NCI-H524 (cell line): ENCODE measurements at places on chromosomes 3 and 15.

- DNase-seq, result no peak
These were observed 29.5 kb downstream of the P2RY14 start for GRCh38 chr3:151248772-151249337.

GRCh38 chr3:48562367-48563095 is 1.1 kb downstream of the UCN2 start:
- DNase-seq, result no peak

DNA sequence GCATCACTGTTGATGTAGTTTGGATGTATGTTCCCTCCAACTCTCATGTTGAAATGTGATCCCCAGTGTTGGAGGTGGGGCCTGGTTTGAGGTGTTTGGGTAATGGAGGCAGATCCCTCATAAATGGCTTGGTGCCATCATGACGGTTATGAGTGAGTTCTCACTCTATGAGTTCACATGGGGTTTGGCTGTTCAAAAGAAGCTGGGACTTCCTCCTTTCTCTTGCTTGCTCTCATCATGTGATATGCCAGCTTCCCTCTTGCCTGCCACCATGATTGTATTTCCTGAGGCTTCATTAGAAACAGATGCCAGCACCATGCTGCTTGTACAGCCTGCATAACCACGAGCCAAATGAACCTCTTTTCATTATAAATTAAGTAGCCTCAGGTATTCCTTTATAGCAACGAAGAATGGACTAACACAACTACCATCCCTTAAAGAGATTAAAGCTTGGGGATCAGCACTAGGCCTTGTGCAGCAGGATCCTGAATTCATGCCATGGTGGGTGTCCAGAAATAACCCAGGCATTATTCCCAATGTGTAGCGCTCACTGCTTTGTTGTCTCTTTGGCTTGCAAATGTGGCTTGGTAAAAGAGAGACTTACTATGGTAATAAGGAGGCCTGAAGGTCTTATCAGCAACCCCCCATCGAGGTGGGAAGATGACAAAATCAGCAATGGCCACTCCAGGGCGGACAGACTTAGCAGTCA is 41.9 kb downstream of the NDUFB4 start:
- peak; percentile 28 for DNase-seq

- no peak for DNase-seq
These were observed 55.8 kb upstream of the LMCD1 start for GRCh38 chr3:8445861-8446260.

DNA sequence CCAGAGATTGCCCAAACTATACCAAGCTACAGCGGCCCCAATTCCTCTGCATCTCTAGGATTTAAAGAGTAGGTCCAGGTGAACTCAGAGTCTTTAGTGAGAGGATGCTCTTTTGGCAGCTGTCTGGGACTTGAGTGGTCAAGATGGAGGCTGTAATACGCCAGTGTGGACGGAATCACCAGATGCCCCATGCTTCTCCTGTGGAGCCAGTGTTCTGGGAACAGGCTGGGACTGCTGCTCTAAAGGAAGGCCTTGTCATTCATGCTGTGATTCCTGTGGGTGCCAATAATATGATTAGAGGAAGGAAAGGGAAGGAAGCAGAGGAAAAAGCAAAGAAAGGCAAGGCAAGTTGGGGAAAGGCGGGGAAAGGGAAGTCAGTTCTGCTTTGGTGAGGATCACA is 17.4 kb upstream of the NOX5 start:
- DNase-seq, result no peak

DNA sequence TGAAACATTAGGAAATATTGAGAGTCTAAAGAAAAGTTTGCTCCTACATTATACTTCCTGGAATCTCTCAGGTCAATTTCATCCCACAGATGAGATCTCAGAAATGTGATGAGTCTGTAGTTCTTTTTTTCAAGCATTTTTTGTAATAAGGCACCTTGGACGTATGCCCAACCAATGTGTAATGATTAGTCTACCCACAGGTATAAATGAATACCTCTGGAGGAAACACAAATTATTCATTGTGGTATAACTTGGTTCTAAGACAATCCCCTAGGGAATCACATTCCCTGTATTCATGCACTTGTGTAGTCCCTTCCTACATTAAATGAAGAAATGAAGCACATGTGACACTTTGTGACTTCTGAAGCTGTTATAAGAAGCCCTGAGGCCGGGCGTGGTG is 596.2 kb upstream of the UBE2E2 start:
- no peak for DNase-seq

DNA sequence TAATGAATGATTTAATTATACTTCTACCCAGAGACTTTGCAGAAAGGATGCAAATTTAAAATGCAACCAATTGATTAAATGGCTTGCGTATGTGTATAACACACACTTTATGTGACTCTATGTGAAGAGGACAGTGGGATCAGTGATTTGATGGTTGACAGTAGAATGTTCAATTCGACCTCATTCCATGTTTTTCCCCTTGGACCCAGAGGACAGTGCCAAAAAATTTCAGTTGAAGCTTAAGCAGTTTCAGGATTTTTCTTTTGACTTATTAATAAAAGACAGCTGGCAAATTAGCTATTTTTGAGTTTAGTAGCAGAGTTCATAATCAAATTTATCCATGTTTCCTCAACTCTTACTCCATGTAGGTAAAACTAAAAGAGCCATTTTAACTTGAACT is 742.4 kb upstream of the NR2F2 start:
- DNase-seq, result no peak

DNA sequence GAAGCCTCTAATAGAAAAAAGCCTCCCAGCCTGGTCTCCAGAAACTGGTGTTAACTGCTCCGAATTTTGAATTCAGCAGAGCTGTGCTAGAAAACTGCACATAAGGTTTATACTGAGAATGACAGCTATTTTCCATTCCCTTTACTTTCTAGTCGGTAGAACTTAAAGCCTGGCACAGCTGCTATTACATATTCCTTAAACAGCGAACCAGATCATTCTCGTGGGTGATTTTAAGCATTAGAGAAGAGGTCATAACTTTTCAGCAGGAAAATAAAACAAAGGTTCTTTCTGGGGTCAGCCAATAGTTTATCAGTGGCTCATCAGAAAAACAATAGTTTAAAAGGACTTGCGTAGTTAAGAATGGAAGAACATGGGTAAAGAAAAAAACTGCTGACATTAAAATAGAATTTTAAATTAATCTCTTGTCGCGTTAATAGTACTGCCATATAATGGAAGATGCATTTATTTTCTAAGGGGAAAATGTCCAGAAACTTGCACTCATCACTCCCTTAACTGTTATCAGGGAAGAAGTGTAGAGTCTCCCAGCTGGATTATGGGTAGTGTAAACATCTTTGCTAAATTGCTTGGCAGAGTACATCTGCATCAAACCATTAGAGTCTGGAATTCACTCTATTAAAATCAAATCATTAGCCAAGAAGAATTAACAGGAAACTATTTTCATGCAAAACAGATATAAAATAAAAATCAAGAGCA is 7.9 kb downstream of the VGLL4 start:
- no peak for DNase-seq

- no peak for DNase-seq
These were observed 172.8 kb upstream of the P2RY1 start for GRCh38 chr3:152662157-152662556.

DNA sequence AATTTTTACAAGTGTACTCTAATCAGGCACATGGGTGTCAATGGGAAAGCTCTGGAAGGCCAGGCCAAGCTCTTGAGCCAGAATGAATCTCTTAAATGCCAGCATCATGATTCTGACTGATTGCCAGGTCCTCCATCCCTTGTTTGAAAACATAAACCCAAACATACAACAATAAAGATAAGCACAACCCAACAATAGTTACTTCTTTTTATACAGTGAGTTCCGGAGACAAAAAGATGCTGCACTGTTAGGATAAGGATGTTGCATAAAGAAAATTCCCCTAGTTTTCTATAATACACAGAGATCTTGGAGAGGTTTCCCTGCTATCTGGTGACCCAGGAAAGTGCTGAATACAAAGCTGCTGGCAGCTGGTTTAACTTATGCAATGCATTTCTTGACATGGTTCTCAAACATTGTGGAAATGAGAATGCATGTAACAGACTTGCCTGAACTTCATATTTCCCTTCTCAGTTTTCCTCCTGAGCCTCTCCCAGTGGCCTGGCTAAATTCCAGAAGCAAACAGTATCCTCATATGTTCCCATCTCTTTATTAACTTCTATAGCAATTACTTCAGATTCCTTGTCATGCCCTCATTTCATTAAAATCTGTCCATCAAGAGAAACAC is 180.1 kb upstream of the PRICKLE2 start:
- DNase-seq, result no peak

DNA sequence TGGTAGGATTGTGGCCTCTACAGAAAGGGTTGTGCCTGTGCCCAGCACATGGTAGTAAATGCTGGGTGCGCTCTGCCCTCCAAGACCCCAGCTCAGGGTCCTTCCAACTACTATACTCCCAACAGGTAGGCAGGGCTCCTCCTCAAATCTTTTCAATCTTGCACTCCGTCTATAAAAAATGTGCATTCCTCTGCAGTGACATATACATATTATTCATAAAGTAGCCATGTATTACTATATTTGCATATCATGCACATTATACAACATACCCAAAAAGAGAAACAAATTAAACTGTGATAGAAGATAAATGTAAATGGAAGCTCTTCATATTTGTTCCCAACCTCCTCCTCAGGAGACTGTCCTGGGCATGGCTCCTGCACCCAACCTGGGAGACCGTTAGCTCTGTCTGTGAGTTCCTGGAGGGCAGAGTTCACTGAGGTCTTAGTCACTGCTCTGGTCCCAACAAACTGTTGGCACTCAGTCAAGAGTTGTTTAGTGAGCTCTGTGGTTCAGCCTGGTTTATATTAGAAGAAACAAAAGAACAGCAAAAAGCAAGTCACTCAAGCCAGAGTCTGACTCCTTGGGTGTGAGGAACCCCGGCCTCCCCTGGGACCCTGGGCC is 47.7 kb upstream of the GRIP2 start:
- no peak for DNase-seq

- DNase-seq, result no peak
These were observed 171.7 kb upstream of the TLE3 start for GRCh38 chr15:70269311-70269911.

DNA sequence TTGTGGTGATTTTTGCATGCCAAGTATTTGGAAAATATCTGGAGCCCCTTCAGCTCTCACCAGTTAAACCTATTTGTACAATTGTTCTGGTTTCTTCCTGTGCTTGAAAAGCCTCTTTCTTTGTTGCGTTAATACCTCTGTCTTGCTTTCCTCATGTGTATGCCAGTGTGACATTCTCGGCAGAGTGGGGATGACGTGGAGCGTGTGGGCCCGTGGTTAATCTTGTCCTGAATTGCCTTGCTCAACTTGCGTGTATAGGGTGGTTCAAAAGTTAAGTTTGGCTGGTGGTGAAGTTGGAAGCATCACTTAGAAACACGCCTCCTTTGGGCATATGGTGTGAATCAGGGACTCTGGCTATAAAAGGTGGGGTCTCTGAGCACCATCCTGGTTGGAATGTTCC is 67.1 kb downstream of the IGF1R start:
- DNase-seq, result no peak

DNA sequence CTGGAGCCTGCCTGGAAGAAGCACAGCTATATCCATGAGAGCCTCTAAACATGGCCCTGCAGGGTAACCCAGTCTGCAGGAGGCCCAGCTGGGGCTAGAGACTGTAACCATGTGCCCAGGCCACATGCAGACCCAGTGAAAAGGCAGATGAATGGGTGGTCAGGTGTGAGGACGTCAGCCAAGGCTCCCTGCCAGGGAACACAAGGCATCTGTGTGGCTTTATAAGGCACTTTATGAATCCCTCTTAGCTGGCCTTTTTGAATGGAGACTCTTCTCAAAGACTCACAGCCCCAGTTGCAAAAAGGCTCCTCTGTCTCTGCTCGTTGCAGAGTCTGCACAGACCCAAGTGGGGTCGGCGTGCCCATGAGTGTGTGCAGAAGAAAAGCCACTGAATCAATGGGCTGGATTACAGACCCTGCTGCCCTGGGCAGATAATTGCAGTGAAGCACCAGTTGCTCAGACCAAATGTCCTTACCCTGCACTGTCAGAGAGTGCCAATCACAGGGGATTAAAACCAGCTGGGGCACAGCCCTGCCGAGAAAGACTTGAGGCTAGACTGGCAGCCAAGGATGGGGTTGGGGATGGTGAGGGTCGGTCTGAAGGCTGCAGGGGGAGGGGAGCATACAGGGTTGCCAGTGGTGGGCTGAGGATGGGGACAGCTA is 154.2 kb downstream of the RAB11A start:
- peak; percentile 90 for DNase-seq

- DNase-seq, result no peak
These were observed 403.0 kb upstream of the ONECUT1 start for GRCh38 chr15:53193149-53193548.

GRCh38 chr15:39487458-39487735 is 93.5 kb upstream of the THBS1 start:
- no peak for DNase-seq

DNA sequence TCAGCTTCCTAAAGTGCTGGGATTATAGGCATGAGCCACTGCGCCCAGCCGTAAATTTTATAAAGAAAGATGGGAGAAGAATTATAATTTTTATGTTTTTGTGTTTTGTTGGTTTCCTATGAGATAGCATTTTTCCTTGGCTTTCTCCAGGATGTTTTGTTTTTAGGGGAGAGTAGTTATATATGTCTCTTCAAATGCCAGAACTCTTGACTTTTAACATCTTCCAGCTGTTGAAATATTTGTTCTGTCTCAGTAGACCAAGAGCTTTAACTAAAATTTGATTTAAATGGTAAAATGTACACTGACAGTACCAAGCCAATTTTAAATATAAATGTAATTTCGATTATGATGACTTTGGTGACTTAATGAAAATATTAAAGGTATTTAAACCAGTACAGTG is 96.8 kb downstream of the DHX36 start:
- no peak for DNase-seq

DNA sequence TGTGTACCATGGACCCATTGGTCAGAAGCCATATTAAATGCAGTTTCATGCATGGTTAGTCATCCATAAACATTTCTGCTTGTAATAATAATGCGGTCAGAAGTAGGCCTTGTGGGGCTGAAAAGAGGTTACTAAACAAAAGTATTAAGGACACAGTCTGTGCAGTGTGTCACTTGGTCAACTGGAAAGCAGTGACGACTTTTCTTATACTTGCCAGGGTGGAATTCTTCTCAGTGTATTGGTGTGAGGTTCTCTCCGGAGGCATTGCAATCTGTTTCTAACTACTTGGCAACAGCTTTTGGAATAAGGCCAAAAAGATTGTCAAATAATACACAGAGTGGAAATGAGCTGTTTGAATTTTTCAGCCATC is 46.8 kb downstream of the CHL1 start:
- peak; percentile 29 for DNase-seq

- DNase-seq, result no peak
These were observed 46.2 kb downstream of the NOX5 start for GRCh38 chr15:69060744-69061143.

- DNase-seq, result no peak
These were observed 527.7 kb downstream of the EPHA3 start for GRCh38 chr3:89635137-89635536.

- peak; percentile 6 for DNase-seq
These were observed 22.9 kb upstream of the FBLN2 start for GRCh38 chr3:13525827-13526625.

- no peak for DNase-seq
These were observed 2.9 kb downstream of the HACD3 start for GRCh38 chr15:65533057-65533756.
